NCI-H2029 treated with DMSO at 0.1 percent for 48 hours (cell line): ENCODE measurements at places on chromosomes 12 and 14.

DNA sequence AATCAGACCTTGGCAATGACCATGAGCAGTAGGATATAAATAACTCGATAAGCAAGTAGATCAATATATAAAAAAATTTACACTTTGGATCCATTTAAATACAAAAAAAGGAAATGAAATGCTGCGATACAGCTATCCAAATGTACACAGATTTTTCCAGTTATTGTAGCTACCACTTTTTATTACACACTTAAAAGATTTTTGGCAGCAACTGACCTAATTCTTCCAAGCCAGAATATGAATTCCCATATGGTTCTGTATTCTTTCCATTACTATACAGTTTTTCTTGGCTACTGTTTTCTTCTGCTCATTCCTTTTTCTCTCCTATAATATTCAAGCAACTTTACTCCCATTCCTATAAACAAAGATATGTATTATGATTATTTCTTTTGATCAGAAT lies 52.2 kb downstream of the TMTC1 start:
- no peak for DNase-seq

DNA sequence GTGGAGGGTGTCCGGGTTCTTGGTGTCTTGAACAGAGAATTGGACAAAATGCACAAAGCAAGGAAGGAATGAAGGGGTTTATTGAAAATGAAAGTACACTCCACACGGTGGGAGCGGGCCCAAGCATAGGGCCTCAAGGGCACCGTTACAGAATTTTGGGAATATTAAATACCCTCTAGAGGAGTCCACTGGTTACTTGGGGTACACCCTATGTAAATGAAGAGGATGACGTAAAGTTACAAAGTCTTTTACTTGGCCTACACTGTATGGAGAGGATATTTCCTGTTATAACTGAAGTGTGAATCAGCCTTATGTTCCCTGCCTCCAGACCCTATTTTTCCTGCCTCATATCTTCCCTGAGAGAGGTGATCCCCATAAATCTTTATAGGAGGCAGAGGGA lies 102.6 kb downstream of the RIN3 start:
- no peak for DNase-seq

DNA sequence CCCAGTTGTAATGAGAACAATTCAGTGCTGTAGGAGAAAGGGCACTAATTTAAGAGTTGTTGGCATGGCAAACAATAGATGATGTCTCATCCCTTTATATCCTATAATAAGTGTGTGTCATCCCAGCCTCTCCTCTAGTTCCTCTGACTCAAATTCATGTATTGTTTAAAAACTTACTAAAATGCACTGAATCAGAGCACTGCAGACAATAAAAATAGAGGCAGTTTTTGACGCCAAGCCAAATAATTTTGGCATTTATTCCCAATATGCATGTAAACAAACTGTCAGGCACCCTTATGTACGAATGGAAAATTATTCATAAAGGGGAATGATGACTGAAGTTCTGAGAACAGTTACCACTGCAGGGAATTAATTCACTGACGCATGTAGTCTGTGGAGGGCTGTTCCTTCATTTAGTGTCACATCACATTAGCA lies 57.9 kb upstream of the TMX1 start:
- no peak for DNase-seq

DNA sequence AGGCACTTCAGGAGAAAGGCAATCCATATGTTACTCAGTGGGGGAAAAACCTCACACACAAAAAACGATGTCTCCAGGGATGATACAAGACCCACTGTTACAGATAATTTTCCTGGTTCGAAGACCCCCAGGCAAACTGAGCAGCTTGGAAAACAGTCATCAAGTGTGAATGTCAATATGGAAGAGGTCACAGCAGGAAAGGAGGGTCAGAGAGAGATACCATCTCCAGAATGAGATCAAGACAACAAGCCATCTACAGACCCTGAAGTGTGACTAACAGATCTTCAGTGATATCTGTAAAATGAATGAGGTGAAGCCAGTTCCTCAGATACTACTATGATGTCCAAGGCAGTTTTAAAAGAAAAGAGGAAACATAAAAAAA lies 28.6 kb downstream of the GNS start:
- DNase-seq: no peak

DNA sequence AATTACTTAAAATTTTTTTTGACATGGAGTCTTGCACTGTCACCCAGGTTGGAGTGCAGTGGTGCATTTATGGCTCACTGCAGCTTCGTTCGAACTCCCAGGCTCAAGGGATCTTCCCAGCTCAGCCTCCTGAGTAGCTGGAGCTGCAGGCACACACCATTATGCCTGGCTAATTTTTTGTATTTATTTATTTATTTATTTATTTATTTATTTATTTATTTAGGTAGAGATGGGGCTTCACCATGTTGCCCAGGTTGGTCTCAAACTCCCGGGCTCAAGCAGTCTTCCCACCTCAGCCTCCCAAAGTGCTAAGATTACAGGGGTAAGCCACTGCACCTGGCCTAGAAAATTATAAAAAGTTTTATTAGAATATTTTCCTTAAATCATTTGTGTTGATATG lies 73.6 kb downstream of the DACT1 start:
- no peak for DNase-seq

- DNase-seq: no peak
Observed at GRCh38 chr12:93943780-93944179, 204.6 kb upstream of the PLXNC1 start.

- DNase-seq: no peak
Observed at GRCh38 chr12:111138016-111138415, 217.6 kb upstream of the MYL2 start.
